ENCODE measurements at places on chromosomes 12 and 14. TPM values are rescaled to one million over a fixed set of nuclear protein-coding genes. Genes with fewer than 3 reads are reported as not detected.

- peaks cover 12% of the 10 kb centered on the region for H3K4me1 ChIP-seq
- no peaks in the 10 kb centered on the region for H3K27me3 ChIP-seq
- H3K36me3 ChIP-seq, result no peaks in the 10 kb centered on the region
- no peak overlapping the region for H3K27ac ChIP-seq
These were observed 588 bp downstream of the PIK3C2G start for GRCh38 chr12:18261906-18262305.

DNA sequence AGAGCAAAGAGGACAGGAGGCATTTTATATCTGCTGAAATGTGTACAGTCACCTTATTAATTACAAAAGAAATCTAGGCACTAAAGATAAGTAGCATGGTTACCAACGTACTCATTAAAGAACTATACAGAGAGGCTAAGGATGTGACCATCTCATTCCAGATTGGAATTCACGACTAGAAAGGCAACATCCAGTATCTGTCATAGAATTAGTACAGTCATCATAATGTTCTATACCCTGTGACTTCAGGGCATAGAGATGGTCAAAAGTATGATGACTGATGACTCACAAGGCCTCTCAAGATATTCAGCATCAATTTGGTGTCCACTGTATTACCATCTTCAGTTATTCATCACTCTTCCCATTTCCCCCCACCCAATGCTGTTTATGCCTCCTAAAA is 144.0 kb upstream of the PLEKHG7 start:
- no peak for DNase-seq
- H3K27me3 ChIP-seq, result no peaks in the 10 kb centered on the region
- peak overlapping the region; percentile 44 for H3K27ac ChIP-seq
- no peaks in the 10 kb centered on the region for H3K36me3 ChIP-seq
- H3K4me1 ChIP-seq, result peaks cover 21% of the 10 kb centered on the region

AGAP2 gene
- 2.9 TPM for polyA plus RNA-seq

- no peaks in the 10 kb centered on the region for H3K4me1 ChIP-seq
- no peak overlapping the region for H3K27ac ChIP-seq
- H3K4me3 ChIP-seq, result no peak overlapping the region
- DNase-seq, result no peak
- H3K36me3 ChIP-seq, result peaks cover 71% of the 10 kb centered on the region
- H3K27me3 ChIP-seq, result no peaks in the 10 kb centered on the region
These were observed 52.4 kb downstream of the DICER1 start for GRCh38 chr14:95104911-95105310.

TTC6 gene
- 2.1 TPM for polyA plus RNA-seq

- no peaks in the 10 kb centered on the region for H3K36me3 ChIP-seq
- peaks cover 97% of the 10 kb centered on the region for H3K27me3 ChIP-seq
- H3K4me1 ChIP-seq, result peaks cover 15% of the 10 kb centered on the region
These were observed 9.8 kb downstream of the ARHGEF25 start for GRCh38 chr12:57620936-57621496.

DNA sequence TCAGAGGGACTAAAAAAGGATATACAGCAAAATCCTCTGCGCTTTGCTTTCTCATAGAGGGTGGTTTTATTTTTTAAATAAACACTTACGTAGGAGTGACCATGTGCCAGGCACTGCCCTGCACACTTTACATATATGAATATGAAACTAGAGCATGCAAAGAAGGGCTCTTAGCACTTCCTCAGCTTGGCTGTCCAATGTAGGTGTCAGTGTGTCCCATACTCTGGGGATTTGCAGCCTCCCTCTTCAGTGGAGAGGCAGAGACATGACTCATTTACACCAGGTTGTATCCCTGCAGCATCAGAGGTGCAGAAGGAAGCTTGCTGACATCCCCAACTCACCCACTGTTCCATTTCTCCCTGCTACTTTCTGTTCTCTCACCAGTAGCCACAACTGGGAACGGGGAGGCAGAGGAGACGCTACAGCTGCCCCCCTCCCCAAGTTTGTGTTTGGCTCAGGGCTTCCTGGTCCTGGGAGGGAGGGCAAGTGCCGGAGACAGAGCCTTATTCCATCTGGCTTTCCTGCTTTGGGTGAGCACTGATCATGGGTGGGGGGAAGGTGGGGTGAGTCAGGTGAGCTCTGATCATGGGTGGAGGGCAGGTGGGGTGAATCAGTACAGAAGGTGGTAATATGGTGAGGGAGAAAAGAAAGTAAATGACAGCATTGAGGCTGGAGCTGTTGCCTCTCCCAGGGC is 4.9 kb upstream of the KRT5 start:
- peaks cover 2% of the 10 kb centered on the region for H3K27me3 ChIP-seq
- no peak overlapping the region for H3K27ac ChIP-seq
- no peak for DNase-seq
- H3K4me3 ChIP-seq, result no peak overlapping the region
- H3K36me3 ChIP-seq, result no peaks in the 10 kb centered on the region

DNA sequence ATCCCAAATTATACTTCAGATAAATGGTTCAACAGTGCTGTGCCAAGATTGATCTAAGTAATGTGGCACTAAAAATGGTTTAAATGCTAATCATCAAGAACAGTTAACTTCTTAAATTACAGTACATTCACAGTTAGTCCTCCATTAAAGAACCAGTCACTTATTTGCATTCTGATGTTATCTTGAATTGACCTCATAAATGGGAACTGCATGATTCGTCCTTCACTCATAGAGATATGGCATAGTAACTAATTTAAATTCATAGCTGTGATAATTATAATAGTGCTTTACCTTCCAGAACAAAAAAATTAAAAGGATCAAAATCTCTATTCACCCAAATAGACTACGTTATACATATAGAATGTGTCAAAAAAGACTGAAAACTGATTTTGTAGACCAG is 61.1 kb downstream of the COCH start:
- H3K4me3 ChIP-seq, result no peak overlapping the region
- no peaks in the 10 kb centered on the region for H3K27me3 ChIP-seq
- DNase-seq, result no peak
- H3K4me1 ChIP-seq, result no peaks in the 10 kb centered on the region
- H3K27ac ChIP-seq, result no peak overlapping the region

DNA sequence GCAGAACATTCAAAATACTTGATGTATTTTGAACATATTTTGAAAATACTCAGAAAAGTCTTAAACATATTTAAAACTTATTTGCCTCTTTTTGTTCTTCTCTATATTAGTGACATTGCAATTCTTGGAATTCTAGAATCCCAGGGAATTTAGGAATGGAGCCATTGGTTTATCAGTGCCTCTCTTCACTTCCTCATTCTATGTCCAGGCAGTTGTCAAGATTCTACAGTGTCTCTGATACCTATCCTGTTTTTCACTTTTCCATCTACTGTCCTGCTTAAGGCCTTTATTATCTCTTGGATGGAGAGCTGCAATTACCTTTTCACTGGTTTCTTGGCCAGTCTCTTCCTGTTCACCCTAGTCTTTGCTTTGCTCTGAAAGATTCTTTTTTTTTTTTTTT is 144.6 kb downstream of the TTLL5 start:
- H3K27ac ChIP-seq, result no peak overlapping the region
- peaks cover 7% of the 10 kb centered on the region for H3K4me1 ChIP-seq
- H3K4me3 ChIP-seq, result no peak overlapping the region
- peaks cover 3% of the 10 kb centered on the region for H3K36me3 ChIP-seq
- no peaks in the 10 kb centered on the region for H3K27me3 ChIP-seq

GRCh38 chr12:1435456-1435855 is 158.9 kb downstream of the FBXL14 start:
- no peaks in the 10 kb centered on the region for H3K36me3 ChIP-seq
- peaks cover 17% of the 10 kb centered on the region for H3K4me1 ChIP-seq
- peak; percentile 84 for DNase-seq
- H3K27me3 ChIP-seq, result no peaks in the 10 kb centered on the region
- H3K4me3 ChIP-seq, result no peak overlapping the region

CYP27B1 gene
- polyA plus RNA-seq, result 1.8 TPM

DNA sequence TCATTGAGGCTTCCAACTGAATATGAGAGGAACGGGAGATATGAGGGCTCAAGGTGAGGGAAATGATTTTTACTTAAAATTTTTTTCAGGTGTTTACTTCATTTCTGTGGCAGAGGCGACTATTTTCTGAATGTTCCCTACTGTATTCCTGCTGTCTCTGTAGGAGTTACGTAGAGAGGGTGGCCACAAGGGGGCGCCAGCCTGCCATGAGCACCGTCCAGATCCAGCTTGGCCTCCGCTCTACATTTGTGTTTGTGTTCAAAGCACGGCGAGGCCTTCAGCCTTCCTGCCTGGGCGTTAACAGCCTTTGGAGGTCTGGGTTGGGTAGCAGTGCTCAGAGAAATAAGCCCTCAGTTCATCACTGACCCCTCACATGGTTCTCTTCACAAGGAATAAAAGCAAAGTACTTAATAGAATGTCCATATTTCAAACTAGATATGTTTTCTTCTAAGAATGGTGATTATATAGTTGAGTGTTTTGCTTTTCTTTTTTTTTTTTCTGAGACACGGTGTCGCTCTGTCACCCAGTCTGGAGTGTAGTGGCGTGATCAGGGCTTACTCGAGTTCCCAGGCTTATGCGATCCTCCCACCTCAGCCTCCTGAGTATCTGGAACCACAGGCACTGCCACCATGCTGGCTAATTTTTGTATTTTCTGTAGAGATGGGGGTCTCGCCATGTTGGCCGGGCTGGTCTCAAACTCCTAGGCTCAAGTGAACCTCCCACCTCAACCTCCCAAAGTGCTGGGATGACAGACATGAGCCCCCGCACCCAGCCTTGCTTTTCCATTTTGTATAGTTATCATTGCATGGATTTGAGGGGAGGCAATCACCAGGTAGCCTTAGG is 22.3 kb downstream of the CKB start:
- H3K27ac ChIP-seq, result no peak overlapping the region
- no peaks in the 10 kb centered on the region for H3K27me3 ChIP-seq
- no peak overlapping the region for H3K4me3 ChIP-seq
- no peaks in the 10 kb centered on the region for H3K4me1 ChIP-seq

INSM2 gene
- 0.03 TPM for polyA plus RNA-seq

PIWIL1 gene
- polyA plus RNA-seq, result 0.19 TPM

- peak overlapping the region; percentile 51 for H3K27ac ChIP-seq
- no peak for DNase-seq
- peaks cover 13% of the 10 kb centered on the region for H3K4me1 ChIP-seq
These were observed 21.7 kb upstream of the CTDSP2 start for GRCh38 chr12:57868221-57868620.

DNA sequence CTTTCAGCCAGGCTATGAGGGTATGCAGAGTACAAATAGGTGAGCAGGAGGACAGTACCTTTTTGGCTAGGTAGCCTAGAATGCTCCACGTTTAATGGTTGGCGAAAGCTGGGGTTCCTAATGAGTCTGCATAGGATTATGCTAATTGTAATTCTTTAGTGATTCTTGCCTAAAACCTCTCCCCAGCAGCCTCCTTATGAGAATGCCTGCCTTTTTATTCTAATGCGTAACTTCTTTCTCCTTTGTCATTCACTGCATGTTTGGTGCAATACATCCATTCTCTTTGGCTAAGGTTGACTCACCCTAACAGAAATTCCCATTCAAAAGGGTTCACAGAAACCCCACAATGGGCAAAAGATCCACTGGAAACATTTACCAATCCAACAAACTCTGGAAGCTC is 752.2 kb downstream of the FSCB start:
- no peaks in the 10 kb centered on the region for H3K4me1 ChIP-seq
- no peak overlapping the region for H3K4me3 ChIP-seq
- no peak for DNase-seq
- no peaks in the 10 kb centered on the region for H3K27me3 ChIP-seq
- no peak overlapping the region for H3K27ac ChIP-seq
- H3K36me3 ChIP-seq, result no peaks in the 10 kb centered on the region

Measured in large intestine (tissue), 12 donors.